AG10803 (cell line): ENCODE measurements at places on chromosomes 12 and 14.

DNA sequence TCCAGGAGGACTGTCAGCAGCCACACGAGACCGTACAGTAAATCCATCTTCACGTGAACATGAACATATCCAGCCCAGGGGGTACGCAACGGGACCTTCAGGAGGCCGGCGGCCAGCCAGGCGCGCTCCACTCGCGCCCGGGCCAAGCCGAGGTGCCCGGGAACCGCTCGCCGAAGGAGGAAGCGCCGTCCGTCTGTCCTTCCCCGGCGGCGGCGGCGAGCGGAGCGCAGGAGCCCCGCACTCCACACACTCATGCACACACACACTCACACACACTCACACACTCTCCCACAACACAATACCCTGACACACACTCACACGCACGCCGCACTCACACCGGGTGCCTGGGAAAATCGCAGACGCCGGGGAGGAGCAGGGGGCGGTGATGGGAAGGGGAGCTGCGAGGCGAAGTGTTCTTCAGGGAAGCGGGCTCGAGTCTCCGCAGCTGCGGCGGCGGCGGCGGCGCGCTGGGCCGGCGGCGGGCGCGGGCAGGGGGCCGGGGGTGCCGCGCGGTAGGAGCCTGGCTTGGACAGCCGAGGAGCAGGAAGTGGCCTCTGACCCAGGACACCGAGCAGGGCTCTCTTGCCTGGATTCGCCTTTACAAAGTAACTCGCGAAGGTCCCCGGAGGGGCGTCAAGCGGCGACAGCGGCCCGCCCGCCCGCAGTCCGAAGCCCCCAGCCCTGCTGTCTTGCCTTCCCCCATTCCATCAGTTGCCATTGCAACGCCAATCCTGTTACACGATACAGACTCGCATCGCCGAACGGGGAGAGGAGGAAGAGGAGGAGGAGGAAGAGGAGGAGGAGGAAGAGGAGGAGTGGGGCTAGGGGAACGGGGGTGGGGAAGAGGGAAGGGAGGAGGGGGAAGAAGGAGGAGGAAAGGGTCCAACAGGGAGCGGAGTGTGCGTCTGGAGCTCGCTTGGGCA is 601 bp downstream of the MDGA2 start:
- DNase-seq, result no peak

- no peak for DNase-seq
Observed at GRCh38 chr14:20400589-20400964, 12.7 kb downstream of the TEP1 start.

- no peak for DNase-seq
Observed at GRCh38 chr14:34983148-34983760, 462 bp downstream of the SRP54 start.

DNA sequence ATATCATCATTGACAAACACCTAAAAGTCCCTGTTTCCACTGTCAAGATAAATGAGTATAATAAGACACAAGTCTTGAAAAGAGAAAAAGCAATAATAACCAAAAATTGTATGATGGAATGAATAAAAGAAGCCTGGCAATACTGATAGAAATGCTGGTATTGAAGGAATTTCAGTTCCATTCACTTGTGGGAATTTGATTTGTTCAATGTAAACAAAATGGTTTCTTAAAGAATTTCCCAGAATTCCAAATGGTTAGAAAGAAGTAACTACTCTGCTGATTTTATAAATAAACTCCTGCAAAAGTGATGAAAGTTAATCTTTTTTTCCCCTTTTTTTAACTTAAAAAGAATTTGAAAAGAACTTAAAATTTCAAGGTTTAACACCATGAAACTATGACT is 129.9 kb upstream of the PDZRN4 start:
- DNase-seq, result no peak

- DNase-seq, result no peak
Observed at GRCh38 chr14:37969511-37969979, 238.2 kb upstream of the SSTR1 start.

DNA sequence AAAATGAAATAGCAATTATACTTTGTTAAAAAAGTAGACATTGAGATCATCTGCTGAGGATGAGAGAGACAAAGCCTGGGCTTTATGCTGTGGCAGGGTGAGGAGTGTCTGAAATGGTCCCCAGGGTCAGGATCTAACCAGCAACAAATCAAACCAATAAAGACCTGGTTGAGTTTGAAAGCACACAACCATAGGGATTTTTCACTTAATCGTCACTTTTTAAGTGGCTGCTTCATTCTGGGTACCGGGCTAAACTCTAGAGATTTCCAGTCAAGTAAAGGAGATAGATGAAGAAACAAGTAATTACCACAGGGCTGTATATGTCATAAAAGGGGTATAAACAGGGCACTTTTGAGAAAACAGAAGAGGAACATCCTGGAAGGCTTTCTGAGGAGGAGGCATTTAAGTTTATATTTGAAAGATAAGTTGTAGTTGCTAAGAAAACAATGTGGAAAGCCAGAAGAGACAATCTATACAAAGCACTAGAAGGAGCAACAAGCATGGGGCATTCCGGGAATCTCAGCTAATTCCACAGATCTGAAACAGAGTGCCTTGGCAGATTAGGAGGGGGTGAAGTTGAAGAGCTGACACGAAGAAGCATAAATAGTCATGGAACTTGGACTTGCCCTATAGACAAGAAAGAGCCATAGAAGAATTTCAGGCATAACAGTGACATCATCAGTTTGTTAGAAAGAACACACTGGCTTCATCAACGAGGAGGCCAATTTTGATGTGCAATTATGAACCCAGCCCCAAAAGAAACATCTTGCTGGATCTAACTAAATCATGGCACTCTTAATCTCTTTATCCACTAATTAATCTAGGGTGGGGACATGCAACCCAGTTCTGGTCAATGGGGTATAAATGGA is 46.9 kb upstream of the FRS2 start:
- no peak for DNase-seq

DNA sequence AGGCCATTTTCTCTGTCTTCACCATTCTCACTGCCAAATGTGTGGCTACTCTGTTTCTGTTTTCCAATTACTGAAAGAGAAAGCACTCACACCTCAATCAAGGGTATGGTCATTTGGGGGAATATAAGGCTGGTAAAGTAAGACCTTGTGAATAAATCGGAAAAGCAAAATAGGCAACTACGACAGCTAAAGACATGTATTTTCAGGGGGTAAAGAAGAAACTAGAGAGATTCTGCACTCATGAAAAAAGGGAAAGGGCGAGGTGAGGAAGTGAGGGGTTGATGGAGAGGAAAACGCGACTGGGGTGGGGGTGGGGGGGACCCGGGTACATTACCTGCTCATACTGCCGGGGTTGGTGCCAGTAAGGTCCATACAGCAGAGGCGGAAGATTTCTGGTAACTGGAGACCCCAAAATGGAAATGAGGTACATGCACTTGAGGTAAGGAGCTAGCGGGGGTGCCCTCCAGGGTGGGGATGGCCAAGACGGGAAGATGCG is 19.3 kb downstream of the CHD8 start:
- no peak for DNase-seq

DNA sequence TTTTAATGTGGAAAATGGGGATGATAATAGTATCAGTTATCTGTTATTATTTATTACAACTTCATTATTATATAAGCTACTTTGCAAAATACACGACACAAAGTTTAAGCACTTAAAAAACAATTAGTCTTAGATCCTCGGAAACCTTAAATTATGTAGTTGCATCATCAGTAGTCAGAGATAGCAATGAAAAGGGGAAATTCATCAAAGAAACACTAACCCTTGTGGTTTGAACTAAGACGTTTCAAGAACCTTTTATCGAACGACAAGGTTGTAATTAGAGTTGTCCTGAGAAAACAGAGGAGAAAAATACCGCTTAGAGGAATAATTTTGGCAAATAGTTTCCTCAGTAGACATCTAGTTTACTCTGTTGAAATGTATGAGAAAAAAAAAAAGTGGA is 198.5 kb downstream of the PTPRO start:
- no peak for DNase-seq

DNA sequence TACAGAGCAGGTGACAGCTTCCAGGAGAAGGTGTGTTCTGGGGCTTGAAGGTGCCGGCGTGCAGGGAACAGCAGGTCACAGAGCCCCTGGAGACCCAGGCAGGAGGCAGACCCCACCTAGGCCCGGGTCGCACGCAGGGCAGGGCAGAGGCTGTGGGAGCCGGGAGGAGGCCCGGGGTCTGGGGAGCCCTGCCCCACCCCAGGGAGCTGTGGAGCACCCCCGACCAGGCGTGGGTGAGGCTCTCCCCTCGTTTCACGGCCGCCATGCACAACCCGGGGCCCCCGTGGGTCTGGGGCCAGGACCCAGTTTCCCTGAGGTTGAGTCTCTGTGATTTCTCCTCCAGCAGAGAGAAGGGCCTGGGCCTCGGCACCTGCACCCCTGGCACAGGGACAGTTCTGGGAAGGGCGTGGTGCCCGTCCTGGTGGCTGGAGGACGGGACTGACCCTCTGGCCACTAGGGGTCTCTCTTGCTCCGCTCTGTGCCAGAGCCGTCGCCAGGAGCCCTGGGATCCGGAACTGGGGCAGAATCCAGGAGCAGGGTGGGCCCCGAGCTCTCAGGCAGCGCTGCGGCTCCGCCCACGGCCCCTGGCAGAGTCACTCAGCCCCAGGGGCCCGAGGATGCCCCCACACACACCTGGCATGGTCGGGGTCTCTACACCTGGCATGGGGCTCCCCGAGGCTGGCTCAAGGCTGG is 75.2 kb upstream of the FBRSL1 start:
- DNase-seq, result peak; percentile 62

GRCh38 chr12:93115198-93115601 is 186.1 kb upstream of the EEA1 start:
- DNase-seq, result peak; percentile 70

DNA sequence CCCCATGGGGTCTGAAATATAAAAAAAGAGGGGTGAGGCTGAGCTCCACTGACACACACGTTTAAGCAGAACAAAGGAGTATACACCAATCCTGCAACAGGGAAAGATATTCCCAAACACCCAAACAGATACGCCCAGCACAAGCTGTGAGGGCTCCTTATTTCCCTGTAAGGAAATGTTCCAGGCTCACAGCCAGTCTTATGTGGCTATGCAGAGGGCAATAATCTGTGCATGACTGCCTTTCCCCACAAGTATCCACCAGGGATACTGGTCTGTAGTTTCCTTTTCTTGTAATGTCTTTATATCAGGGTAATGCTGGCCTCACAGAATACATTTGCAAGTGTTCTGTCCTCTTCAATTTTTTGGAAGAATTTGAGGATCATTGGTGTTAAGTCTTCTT is 141.7 kb upstream of the DAAM1 start:
- DNase-seq, result peak; percentile 17

- peak; percentile 92 for DNase-seq
Observed at GRCh38 chr12:27549236-27549800, 25.3 kb downstream of the PPFIBP1 start.

DNA sequence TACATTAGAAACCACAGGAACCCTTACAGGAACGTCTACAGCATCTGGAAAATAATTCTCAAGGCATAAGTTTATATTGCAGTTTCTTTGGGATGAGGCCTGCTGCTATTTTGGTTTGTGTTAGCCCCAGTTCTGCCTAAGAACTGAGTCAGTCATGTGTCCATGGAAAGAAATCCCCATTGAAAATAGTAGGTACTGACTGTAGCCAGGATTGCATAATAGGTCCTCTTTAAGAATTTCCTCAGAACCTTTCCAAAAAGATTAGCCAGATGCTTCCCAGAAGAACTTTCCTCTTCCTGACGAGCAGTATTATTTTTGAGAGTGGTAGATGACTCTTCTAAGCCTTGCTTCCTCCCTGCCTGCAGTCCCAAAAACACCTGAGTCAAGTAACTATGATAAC is 52.6 kb downstream of the RASSF8 start:
- DNase-seq, result peak; percentile 96
